Stimulated activated CD4-positive, alpha-beta T cell treated with anti-CD3 and anti-CD28 coated beads, Interleukin-15, amount 100 ng/mL, for 48 hours (primary cell): ENCODE measurements at places on chromosomes 3 and 15.

GRCh38 chr3:36295296-36295695 is 85.0 kb upstream of the STAC start:
- DNase-seq: no peak

DNA sequence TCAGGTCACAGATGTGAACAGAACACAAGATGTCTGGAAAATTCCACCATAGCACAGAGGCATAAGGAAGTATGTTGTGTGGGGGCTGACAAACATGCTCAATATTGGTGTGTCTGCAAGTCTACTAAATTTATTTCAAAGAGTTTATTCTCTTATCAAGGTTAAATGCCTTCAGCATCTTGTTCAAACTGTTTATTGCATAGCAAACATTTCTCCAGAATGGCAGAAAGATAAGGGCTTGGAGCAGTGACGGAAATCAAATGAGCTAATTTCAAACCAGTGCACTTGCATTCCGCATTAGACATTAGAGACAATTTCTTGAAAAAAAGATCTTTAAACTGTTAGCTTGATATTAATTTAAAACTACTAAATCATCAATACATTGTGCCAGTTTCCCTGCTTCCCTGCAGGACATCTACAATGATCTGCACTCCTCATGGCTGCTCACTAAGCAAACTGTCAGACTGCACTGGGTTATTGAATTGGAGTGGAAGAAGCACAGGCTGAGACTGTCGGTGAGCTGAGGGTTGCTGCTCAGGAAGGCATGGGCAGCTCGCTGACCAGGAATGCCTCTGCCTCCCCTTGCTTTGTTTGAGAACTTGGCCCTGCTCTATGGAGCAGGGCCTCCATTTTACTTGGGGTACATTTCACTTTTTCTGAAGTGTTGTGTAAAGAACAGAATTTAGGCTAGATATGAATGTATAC is 89.4 kb downstream of the KCNAB1 start:
- no peak for DNase-seq

DNA sequence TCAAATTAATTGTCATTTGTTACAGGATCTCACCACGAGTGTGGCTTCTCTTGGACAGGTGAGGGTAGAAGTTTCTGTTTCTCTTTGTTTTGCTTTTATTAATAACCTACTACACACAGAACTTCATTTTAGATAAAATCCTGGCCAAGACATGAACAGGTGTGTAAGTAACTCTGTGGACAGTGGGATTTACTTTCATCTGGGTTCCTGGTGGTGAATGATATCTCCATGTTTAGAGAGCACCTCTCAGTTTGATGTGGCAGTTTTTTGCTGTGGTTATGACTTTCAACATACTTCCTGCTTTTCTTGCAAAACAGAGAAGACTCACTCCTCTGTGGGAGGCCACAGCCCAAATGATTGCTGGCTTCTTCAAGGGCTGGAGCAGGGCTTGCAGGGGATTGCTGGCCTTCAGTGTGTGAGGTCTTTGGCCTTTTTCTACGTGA is 71.1 kb upstream of the XCR1 start:
- DNase-seq: peak; percentile 29

GRCh38 chr15:66046751-66047150 is 177.5 kb downstream of the RAB11A start:
- DNase-seq: no peak

- DNase-seq: no peak
Measured at GRCh38 chr15:62816342-62817069, 226.0 kb upstream of the TPM1 start.

GRCh38 chr3:82654708-82655107 is 893.3 kb upstream of the GBE1 start:
- DNase-seq: no peak

- DNase-seq: no peak
Measured at GRCh38 chr15:91291673-91292072, 191.6 kb downstream of the SV2B start.
